ENCODE measurements at places on chromosomes 5 and 9.

DNA sequence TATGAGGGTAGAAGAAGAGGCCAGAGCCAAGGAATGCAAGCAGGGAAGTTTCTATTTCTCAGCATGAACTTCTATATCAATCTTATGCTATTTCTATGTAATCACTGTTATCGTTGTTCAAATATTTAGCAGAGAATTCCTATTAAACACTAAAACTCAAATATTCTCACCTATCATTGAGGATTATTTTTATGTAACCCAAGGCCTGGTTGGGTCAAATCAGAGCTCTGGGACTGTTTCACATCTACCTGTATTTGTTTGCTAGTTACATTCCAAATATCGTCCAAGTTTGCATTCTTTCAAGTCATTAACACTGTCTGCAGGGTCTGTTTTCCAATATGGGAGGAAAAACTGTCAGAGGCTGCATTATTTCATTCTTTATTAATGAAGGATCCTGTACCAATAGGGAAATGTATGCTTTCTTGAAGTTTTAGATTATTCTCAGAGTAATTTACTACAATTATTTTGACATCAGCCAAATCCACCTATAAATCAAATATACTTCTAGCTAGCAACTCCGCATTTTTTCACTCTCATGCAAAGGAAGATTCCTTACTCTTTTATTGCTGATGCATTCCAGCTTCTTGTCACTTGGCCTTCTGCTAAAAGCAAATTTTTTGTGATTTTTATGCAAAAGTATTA, 52.2 kb downstream of the LURAP1L start:
- no peak for DNase-seq

- DNase-seq, result no peak
Observed at GRCh38 chr5:122153230-122153629, 23.9 kb downstream of the ZNF474 start.

DNA sequence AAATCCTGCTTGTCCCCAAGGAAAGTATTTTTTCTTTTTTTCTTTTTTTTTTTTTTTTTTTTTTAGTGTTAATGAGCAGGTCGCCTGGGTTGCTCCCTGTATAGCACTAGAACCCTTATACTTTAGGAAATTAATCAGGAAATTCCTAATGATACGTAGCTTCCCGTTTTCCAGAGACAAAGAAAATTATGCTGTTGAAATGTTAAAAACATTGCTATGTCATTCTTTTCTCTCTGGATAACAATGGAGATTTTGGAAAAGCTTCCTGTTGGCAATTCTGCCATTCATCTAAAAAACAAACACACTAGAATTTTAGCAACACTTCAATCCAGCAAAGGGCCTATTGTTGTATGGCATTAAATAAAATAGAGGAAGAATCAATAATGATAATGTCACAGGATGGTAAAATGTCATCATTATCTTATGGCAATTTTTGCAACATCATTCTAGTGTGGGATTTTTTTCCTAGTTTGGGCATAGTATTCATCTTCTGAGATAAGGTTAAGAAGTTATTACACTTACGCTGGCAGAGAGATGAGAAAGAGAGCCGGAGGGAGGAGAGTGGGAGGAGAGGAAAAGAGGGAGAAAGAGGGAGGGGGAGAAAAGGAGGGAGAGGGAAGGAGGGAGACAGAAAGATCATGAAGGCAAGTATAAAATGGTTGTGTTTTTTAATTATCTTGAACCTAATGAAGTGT, 315.8 kb upstream of the PDE4D start:
- no peak for DNase-seq

- peak; percentile 86 for DNase-seq
Observed at GRCh38 chr9:100216178-100216787, 117.2 kb downstream of the INVS start.

DNA sequence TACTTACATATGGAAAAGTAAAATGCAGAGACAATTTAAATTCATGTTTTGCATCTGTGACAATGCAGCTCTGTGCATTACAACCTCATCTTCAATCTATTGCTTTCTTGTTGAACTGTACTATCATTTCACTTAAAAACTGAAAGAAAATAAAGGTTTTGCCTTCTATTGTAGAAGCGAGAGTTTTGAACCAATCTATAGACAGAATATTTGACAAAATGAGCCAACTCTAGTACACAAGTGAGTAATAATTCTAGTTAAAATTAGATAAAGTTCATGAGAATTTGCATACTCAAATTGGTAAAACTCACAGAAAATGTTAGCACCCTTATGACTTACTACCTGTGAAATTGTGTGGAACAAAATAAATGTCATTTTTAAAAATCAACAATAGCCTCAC, 123.7 kb downstream of the EDIL3 start:
- peak; percentile 3 for DNase-seq

GRCh38 chr9:135976531-135976930, 15.4 kb upstream of the UBAC1 start:
- DNase-seq, result no peak

- peak; percentile 8 for DNase-seq
Observed at GRCh38 chr9:127568618-127568970, 43.5 kb upstream of the STXBP1 start.

- no peak for DNase-seq
Observed at GRCh38 chr5:125484272-125484741, 737.9 kb upstream of the ZNF608 start.

GRCh38 chr5:57986761-57987341, 473.0 kb downstream of the PLK2 start:
- no peak for DNase-seq

- no peak for DNase-seq
Observed at GRCh38 chr5:27854243-27854852, 816.0 kb upstream of the CDH9 start.

DNA sequence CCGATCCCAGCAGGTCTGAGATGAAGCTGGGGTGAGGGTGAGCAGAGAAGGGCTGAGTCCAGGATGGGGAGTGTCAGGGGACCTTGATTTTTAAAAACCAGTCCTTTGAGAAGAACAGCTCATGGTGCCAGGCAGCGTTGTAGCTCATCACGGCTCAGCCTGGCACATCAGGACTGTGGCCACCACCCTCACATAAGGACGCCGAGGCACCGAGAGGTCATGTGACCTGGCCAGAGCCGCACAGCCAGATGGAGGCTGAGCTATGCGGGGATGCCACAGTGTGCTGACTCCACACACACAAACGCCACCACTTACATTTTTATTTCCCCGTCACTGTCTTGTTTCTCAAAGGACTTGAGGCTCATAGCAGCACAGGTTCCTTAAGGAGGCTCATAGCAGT, 32.9 kb upstream of the CEP72 start:
- no peak for DNase-seq

DNA sequence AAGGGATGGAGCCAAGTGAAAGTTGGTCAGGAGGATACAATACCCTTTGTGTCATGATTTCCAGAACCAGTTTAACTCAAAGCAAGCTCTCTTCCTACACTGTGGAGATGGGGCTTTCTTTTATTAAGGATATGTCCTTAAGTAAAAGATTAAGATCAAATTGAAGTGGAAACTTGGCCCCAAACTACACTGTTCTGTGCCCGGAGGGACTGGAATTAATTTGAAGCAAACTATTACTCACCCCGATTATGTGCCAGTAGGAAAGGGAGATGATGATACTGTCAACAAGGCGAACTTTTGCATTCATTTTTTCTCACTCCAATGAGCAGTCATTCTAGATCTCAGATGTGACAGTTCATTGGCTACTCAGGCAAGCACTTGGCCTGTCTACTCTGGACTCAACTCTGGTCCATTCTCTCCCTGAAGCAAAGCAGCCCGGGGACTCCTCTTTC, 186.7 kb downstream of the NTRK2 start:
- DNase-seq, result no peak

GRCh38 chr5:178839319-178839704, 20.4 kb upstream of the ZNF354B start:
- DNase-seq, result no peak
